Inflammatory macrophage treated with lipopolysaccharide for 1 hour (primary cell): ENCODE measurements at places on chromosomes 6 and 20.

- no peak for DNase-seq
These were observed 24.0 kb downstream of the C6orf132 start for GRCh38 chr6:42118162-42119001.

DNA sequence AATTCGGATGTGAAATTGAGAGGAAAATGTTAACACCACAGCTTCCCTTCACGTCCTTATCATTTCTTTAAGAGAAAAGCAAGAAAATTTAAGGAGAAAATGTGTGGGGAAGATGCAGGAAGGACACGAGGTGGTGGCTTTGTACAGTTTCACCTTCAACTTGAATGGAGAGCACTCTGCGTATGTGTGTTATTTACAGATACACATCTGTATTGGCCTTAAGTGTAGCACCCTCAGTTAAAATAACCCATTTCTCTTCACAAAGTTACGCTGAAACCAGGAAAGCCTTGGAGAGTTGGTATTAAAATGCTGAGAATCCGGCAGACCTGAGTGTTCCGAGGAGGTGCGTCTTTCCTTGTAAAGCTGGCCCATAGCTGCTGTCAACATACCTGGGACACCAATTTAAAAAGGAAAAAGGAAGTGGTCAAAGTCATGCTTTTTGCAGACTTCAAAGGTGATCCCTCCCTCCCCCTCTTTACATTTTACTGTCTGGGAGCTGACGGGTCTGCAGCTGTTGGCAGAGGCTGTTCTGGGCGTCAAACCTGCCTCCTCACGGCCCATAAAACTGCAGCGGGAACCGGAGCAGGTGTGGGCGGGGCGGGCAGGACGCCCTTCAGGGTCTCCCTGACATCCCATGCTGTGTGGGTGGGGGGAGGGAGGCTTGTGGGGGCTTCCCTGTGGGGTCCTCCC lies 61.3 kb upstream of the TBXT start:
- DNase-seq, result no peak

DNA sequence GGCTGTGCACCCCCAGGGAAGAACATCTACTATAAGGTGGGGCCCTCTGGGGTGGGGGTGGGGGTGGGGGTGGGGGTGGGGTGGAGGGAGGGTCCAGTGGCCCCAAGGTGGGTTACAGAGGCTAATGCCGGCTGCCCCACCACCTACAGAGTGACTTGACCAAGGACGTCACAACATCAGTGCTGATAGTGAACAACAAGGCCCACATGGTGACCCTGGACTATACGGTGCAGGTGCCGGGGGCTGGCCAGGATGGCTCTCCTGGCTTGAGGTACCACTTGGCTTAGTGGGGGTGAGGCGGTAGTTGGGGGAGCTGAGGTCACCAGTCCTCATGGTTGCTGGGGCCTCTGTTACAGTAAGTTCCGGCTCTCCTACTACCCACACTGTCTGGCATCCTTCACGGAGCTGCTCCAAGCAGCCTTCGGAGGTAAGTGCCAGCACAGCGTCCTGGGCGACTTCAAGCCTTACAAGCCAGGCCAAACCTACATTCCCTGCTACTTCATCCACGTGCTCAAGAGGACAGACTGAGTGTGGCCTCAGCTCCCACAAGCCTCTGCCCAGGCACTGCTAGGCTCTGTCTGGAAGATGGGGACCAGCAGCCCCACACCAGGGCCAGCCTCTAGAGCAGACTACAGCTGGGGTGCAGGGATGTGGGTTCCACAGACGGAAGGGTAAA lies 2.8 kb downstream of the GNMT start:
- no peak for DNase-seq

- peak; percentile 100 for DNase-seq
These were observed 222.6 kb upstream of the MARCKS start for GRCh38 chr6:113634352-113635163.

GRCh38 chr20:54397292-54398140 lies 77.9 kb upstream of the DOK5 start:
- DNase-seq, result no peak

DNA sequence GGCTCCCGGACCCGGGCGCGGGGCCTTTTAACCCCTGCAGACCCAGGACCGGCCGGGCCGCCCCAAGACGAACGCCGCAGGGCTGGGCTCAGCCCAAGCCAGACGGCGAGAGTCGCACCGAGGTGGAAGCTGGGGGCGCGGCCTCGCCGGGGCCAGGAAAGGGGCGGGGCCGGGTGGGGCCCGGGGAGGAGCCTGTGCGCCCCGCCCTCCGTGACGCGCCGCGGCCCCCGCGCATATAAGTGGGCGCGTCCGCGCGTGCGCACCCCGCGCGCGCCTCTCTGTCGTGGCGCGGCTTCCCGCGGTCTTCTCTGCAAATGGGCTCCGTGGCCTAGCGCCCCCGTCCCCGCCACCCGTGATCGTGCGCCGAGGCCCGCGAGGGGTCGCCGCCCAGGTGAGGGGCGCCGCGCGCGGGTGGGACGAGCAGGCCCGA lies at the start of gene PPDPF:
PPDPF (plus strand) TSS at position 262 of the 430 bp plus-strand sequence. CDS start 544 bp downstream, outside the sequence.
- peak; percentile 85 for DNase-seq

GRCh38 chr6:155050311-155050710 lies 55.2 kb downstream of the TIAM2 start:
- no peak for DNase-seq

DNA sequence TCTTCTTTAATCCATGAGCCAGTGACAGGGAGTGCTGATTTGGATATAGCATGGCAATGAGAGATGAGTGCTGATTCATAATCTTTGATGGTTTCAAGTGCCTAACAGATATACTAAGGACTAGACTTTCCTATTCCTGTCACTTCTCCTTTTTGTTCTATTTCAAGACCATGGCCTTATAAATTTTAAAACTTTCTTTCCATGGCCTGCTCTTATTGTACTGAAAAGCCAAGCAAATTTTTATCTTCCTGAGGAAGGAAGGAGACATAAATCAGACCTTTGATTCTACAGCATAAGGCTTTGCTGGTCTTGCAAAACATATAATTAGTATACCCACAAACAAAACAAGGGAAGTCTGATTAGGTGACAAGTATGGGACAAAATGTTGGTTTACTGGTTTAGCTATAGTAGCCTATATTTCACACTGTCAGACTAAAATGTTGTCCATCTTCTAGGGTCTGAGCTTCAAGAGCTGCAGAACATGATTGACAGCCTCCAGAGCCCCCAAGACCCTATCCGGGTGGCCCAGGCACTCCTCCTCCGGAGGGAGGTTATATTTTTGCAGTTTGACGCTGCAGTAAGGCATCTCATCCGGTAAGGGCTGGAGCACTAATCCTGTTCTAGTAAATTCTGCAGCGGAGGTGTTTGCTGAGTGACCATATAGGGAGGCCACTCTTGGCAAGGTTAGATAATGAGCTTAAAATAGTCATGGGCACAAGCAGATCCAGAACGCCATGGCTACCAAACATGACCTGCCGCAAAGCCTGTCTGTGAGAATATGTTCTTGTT lies 82.3 kb downstream of the CD164 start:
- peak; percentile 30 for DNase-seq

DNA sequence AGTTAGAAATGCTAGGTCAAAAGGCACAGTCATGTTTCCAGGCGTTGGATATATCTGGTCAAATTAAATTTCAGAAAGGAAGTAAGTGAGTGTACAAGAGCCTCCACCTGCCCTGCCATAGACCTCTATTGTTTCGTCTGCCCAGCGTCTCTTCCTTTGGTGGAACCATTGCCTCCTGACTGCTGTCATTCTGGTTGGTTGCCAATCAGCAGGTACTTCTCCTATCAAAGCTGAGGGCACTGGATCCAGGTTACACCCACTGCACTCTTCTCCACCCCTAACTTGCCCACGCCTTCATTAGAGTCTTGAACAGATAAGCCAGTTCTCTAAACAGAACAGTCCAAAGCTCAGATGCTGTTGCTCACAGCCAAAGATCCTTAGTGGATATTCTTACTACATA lies 2.6 kb upstream of the WFDC5 start:
- no peak for DNase-seq

DNA sequence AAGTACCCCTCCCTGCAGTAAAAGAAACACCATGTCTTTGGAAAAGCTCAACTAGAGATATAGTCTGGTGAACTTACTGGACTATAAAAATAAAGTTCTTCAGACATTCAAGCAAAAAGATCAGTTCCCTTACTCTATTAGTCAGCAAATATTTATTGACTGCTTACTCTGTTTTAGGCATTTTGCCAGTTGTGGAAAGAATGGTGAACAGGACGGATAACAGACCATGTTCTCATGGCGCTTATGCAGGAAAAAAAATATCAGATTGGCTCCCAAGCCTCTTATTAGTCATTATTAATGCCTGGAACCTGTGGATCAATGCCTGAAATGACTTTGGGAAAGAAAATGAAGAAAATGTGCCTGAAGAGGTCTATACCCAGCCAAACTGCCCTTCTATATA lies 282.2 kb upstream of the EPHA7 start:
- no peak for DNase-seq

- DNase-seq, result no peak
These were observed 20.4 kb upstream of the MAP3K4 start for GRCh38 chr6:160971171-160971570.

DNA sequence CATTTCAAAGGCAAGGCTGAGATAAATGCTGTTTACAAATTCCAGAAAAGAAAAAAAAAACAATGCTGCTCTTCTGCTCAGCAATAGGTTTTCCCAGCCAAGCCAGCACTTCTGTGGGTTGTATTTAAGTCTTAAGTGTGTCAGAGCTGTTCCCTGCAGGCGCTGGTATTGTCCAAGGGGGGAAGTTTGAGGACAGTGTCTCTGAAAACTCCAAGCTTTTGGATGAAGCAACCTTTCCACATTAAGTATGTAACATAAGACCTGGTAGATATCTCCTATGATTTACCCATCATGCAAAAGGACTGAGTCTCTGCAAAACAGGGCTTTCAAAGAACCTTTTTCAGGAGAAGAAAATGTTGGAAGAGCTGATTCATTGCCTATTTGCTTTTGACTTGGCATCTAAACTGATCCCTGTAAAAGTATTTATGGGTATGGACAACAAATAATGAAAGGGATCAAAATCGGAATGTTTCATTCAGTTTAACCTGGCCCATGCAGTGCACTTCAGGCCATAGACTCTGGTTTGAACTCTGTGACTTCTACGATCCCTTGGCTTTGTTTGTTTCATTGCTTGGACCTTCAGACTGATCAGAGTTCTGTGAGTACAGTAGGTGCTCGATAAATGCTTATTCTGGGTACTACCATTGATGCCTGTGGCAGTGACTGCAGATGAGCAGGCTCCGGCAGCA lies 16.1 kb upstream of the PLG start:
- DNase-seq, result no peak

GRCh38 chr6:71239694-71240093 lies 48.9 kb upstream of the OGFRL1 start:
- DNase-seq, result no peak

GRCh38 chr20:20887593-20888265 lies 175.3 kb upstream of the RALGAPA2 start:
- no peak for DNase-seq

DNA sequence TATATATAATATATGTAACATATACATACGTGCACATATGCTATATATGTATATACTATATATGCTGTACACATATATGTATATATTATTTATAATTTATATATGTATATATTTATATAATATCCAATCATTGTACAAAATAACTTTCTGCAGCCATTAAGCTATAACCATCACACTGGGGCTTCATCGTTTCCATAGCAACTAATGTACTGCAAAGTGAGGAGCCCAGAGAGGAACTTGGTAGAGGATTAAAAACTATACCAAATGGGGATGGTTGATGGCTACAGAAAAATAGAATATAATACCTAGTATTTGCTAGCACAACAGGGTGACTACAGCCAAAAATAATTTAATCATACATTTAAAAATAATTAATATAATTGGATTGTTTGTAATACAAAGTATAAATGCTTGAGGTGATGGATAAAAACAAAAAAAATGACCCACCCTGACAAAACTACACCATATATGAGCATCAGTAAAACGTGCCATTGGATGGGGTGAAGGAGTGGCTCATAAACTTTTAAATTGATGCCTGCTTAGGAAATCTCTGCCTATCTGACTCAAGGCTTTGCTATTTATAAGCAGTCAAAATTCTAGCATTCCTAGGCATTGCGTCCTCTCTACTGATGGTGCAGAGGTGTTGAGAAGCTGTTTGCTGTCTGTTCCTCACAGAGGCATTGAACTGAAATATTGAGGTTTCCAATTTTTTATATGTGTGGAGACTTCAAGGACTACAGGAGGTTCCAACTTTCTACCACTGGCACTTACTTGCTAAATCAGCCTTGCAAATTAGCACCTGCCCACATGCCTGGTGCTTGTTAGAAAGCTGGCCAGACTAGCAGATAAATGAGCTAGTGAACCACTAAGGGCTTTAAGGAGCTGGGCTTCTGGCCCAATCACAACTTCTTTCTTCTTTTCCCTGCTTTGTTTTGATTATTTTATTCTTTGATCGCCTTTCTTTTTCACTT lies 190.1 kb downstream of the SCP2D1 start:
- no peak for DNase-seq

GRCh38 chr6:158703111-158703836 lies 53.4 kb downstream of the SYTL3 start:
- no peak for DNase-seq

DNA sequence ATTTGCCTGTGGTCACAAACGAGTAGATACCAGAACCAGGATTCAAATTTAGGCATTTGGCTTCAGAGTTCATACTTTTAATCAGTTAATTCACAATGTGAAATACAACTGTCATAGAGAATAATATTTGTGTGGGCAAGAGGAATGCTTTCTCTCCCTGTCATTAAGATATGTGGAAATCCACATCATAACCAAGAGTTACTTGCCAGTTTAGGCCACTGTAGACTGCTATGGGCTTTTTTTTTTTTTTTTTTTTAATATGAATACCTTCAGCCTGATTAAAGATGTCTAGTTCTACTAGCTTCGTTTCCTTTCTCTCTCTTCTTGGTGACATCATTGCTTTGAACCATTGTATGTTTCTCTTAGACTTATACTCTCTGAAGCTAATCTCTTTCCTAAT lies 244.9 kb downstream of the ZFAND3 start:
- no peak for DNase-seq

DNA sequence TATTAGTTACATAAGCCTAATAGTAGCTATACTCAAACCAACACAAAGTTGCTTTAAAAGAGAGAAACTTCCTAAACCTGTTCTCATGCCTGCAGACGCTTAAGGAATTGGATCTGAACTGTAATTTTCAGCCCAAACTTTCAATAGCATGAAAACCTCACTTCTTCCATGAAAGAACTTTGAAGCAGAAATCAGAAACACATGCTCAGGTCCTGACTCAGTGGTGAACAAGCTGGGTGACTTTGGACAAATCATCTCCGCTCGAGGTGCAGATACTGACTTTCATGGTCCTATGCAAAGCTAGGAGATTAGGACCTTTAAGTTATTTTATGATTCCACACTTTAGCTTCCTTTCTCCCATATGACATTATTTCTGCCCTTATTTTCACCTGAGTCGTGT lies 36.5 kb downstream of the NOX3 start:
- DNase-seq, result no peak

GRCh38 chr6:101537753-101538316 lies 144.3 kb downstream of the GRIK2 start:
- DNase-seq, result no peak

DNA sequence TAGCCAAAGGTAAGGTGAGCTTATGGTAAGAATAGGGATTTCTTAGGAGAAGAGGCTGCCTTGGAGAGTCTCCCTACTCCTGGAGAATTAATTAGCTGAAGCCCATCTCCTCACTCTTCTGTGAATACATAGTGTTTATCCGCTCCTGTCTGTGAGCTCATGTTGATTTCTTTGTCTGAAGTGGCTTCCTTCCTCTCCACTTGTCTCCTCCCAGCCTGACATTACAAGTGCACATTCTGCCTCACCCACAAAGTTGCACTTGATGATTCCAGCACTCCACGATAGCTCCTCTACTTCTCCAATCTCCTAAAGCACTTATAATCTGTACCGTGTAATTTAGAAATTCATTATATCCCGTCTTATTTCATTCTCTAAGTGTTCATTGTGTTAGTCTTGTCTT lies 287.2 kb downstream of the QKI start:
- peak; percentile 43 for DNase-seq
